ENCODE measurements at places on chromosomes 3 and 15. TPM values are rescaled to one million over a fixed set of nuclear protein-coding genes. Genes with fewer than 3 reads are reported as not detected.
A peak's percentile ranks its signal among the peaks of the same experiment; 100 is the strongest.

DNA sequence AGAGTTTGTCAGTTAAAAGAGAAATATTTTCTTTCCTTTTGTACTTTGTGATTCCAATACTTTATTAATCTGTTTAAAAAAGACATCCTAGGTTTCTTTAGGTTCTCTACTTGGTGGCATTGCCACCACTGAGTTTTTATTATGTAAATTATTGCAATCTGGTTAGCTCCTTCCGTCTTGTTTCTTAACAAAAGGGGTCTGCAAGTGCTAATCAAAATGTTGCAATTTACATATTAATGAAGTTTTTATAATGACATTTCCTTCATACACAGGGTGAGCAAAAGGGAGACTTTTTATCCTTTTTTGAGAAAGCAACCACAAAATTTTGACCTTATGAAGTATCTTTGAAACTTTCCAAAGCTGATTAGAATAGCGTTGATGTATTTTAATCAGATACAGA, 1307.3 kb downstream of the ROBO2 start:
- DNase-seq = no peak

The NDUFB5 gene
- 177 TPM for total RNA-seq

- no peak for DNase-seq
These were observed 35.5 kb upstream of the TIMP4 start for GRCh38 chr3:12194209-12194608.

- no peak for DNase-seq
These were observed 36.5 kb upstream of the TIMP4 start for GRCh38 chr3:12195231-12195630.

- DNase-seq = peak; percentile 14
These were observed 227.3 kb upstream of the C2CD4B start for GRCh38 chr15:62392376-62392775.

- no peak for DNase-seq
These were observed 41.0 kb downstream of the GOLGA6A start for GRCh38 chr15:74041311-74041756.

GRCh38 chr3:169842960-169843359, 26.8 kb downstream of the LRRC31 start:
- no peak for DNase-seq

GRCh38 chr3:48460517-48460902, 14.0 kb downstream of the ATRIP start:
- no peak for DNase-seq

- no peak for DNase-seq
These were observed 70.3 kb downstream of the ARNT2 start for GRCh38 chr15:80474224-80475215.

GRCh38 chr15:51104512-51104911, 9.8 kb upstream of the TNFAIP8L3 start:
- peak; percentile 25 for DNase-seq

GRCh38 chr3:6147883-6148282, 713.0 kb upstream of the GRM7 start:
- DNase-seq = no peak

- DNase-seq = no peak
These were observed 86.9 kb downstream of the PEX5L start for GRCh38 chr3:179949869-179950268.

GRCh38 chr3:118075873-118076272, 958.8 kb downstream of the IGSF11 start:
- DNase-seq = no peak

The LNP1 gene
- 1.1 TPM for total RNA-seq

GRCh38 chr3:58322793-58323192, 9.9 kb upstream of the PXK start:
- DNase-seq = no peak

DNA sequence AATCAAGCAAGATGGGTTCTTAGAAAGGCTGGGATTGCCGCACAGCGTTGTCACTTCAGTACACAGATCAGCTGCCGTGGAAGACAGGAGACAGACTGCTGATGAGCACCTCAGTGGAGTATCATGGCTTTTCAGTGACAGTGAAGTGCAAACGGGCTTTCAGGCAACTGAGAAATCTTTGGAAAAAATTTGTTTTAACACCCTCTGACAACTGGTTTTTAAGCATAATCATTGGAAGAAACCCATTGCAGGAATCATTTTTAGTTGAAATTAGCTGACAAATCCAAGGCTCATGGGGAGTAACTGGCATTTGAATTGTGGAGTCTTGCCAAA, 418.8 kb downstream of the OTOL1 start:
- DNase-seq = no peak

- no peak for DNase-seq
These were observed 152.7 kb downstream of the IL20RB start for GRCh38 chr3:137110392-137110996.

DNA sequence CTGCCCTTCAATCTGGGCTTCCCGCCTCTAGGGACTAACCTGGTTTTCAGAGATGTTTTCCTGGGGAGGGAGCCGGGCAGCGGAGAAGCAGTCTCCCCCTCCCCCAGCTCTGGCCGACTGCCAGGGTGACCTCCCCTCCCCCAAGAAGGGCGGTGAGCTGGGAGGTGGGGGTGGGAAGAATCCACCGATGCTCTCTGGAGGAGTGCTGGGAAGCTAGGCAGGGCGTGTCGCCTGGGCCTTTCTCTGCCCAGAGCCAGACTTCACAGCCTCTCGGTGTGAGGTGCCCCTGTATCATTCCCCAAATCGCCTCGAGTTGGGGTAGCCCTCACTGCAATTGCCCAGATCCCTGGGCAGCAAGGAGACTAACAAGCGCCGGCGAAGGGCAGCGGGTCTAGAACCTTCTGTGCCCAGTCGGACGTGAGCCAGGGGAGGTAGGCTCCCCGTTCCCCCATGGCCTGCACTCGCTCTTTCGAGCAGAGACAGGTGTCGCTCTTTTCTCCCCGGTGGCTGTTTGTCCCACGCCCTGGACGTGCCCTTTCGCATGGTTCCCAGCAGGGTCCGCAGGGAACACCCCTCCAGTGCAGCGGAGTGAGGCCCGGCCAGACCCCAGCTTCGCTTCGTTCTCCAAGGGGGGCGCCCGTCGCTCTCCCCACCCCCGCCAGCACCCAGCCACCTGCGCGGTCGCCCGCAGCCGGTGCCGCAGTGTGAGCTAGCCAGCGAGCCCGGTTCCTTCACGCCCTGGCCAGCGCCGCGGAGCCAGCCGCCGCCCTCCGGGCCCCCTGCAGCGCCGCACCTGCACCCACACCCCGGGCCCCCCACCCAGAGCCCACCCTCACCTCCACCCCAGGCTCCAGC, 1.1 kb downstream of the RAB6B start:
- no peak for DNase-seq

- DNase-seq = peak; percentile 45
These were observed 5.3 kb upstream of the BCL6 start for GRCh38 chr3:187750513-187751123.

- no peak for DNase-seq
These were observed 6.7 kb downstream of the EFCC1 start for GRCh38 chr3:129007792-129008191.

- DNase-seq = no peak
These were observed 96.0 kb downstream of the ST6GAL1 start for GRCh38 chr3:187026317-187026670.

GRCh38 chr15:57290187-57290586, 86.1 kb upstream of the CGNL1 start:
- DNase-seq = no peak

The CMTM8 gene
- total RNA-seq = 1.4 TPM

GRCh38 chr3:121800906-121801305, 34.0 kb downstream of the IQCB1 start:
- no peak for DNase-seq

DNA sequence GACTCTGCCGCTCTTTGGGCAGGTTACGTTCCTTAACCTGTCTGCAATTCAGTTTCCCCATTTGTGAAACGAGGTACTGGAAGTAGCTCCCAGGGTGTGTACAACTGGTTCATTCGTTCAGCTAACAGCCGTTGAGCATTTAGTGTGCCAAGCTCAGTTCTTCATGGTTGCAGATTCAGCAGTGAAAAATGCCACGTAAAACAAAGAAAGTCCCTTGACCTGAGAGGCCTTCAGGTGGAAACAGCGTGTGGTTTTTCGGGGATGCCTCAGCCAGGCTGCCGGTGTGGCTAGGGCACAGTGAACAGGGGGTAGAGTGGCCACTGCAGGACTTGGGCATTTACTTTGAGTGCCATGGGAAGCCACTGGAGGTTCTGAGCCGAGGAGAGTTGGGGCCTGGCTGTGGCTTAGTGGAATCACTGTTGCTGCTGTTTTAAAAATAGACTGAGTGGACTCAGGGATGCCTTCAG, 4.7 kb downstream of the SYNM start:
- peak; percentile 52 for DNase-seq

The SNRPN gene
- total RNA-seq = 101 TPM

The TJP1 gene
- 42.3 TPM for total RNA-seq

The STRIT1 gene
- total RNA-seq = 2,272 TPM

The WWTR1 gene
- 11.3 TPM for total RNA-seq

The STAC gene
- 0.87 TPM for total RNA-seq

DNA sequence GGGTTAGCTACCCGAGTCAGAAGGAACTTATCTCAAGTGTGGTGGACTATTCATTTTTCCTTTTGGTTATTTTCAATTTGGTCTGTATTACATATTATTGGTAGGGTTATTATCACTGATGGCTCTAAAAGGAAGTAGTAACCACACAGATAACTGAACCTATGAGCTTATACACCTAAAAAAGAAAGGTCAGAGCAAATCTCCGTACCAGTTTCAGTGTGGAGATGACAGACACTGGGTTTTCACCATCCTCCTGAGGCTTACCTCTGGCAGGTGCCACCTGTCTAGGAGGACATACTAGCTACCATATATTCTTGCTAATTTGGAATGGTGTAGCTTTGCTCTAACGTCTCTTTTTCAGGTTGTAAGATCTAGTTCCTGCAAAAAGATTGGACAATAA, 10.2 kb downstream of the GAP43 start:
- no peak for DNase-seq

All from gastrocnemius medialis (tissue), 4 donors.